ENCODE measurements at places on chromosomes 3 and 15.

DNA sequence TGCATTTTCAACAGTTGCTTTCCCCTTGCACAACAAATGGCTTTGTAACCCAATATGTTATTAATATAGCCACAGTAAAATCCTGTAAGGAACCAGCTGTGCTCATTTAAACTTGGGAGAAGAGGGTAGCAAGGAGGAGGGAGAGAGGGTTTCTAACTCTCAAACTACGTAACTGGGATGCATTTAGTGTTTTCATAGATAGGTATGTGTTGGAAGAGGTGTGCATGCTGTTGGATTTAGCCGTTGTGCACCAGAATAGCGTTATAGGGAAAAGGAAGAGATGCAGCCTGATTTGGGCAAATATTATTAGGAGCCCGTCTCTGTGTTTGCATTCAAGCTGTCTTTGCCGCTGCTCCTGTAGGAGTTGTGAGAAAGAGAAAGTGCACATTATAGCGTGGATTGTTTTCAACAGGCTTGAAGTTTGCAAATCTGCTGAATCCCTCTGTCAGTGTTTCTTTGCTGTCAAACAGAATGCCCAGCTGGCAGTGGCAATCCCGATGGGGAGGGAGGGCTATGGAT is 39.4 kb downstream of the ARPP21 start:
- no peak for DNase-seq

- no peak for DNase-seq
These were observed 21.8 kb downstream of the MYH15 start for GRCh38 chr3:108488631-108489030.

DNA sequence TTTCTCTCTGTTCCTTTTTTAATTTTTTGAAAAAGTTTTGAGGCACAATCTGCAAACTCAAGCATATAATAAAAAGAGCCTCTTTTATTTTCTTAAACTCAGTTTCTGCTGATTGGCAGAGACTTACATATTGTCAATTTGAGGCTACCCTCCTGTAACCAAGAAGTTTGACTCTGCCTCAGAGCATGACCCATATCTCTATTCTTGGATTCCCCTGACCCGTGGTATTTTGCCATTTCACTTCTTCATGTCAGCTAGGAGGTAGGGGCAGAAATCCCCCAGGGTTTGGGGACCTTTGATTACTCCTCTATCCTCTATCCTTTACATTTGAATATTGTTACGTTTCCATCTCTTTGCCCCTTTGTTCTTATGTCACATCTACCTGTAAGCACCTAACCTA is 479.1 kb upstream of the ALCAM start:
- no peak for DNase-seq

- DNase-seq: no peak
These were observed 36.7 kb downstream of the TFDP2 start for GRCh38 chr3:142112601-142113000.

DNA sequence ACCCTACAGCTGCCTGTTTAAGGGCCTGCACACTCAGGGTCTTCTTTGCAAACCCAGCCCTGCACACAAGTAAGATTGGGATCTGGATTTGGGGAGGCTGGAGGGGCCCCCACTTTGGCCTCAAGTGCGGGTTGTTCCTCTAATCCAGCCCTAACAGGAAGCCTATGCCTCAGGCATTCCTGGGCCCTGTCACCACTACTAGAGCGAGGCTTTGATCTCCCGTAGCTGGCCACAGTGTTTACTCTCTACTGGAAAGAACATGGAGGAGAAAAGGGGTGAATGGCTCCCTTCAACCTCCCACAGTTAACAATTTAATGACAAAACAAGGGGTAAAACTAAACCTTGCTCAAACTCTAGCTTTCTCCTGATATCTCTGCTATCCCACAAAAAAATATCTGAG is 48.4 kb downstream of the DZIP1L start:
- DNase-seq: no peak

GRCh38 chr15:40511472-40512133 is 40.8 kb downstream of the CHST14 start:
- DNase-seq: peak; percentile 27

DNA sequence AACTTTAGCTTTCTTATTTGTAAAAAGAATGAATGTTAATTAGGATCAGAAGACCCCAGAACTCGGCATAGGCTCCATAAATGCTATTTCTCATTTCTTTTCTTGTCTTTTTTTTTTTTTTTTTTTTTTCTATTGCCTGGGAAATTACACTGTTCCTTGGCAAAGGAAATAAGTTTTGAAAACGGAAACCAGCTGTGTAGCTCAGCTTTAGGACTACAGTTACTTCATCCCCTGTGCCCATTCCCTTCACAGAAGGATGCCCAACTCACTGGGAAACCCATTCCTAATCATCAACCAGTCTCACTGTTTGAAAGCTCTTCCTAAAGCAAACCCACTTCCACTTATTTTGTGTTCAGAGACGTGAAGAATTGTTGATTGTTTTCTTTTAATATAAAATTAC is 254.0 kb upstream of the IL12A start:
- no peak for DNase-seq

DNA sequence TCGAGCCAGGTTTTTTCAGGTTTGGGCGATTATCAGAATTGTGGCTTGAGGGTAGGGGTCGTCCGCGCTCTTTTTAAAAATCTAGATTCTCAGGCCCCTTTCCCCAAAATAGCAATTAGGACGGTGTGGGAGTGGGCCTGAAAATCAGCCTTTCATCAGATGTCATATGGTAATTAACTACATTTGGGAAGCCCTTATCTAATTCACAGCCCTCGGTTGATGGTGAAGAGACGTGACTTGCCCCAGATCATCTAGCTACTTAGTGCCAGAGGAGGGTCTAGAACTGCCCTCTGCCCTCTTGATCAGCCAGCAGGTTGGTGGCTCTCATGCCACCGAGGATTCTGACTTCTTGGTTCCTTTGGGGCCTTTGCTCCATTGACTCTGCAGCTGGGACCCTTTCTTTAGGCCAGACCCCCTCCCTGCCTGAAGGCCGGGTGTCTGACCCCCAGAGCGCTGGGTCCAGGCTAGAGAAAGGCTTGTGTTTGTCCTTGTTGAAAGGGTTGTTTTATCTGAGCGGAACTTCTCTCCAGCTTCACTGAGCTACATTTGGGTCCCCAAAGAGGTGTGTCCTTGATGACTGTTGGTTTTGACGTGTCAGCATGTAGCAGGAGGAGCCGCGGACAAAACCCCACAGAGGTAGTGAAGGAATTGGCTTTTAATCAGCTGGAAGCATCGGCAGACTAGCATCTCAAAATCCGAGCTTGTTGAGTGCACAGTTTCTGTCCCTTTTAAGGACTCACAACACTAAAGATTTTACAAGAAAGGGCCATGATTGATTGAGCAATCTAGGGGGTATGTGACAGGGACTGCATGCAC is 857 bp downstream of the AEN start:
- peak; percentile 57 for DNase-seq

DNA sequence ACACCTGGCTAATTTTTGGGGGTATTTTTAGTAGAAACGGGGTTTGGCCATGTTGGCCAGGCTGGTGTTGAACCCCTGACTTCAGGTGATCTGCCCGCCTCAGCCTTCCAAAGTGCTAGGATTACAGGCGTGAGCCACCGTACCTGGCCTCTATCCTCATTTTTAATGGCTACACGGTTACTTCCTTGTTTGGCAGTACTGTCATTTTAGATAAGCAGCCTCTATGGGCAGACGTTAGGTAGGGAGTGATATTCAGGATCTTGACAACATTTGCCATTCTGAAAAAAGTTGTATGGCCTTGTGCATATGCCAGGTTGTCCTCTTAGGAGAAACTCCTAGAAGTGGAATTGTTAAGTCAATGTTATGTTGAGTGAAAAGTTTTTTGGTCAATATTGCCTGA is 141.7 kb downstream of the ITPR1 start:
- no peak for DNase-seq

DNA sequence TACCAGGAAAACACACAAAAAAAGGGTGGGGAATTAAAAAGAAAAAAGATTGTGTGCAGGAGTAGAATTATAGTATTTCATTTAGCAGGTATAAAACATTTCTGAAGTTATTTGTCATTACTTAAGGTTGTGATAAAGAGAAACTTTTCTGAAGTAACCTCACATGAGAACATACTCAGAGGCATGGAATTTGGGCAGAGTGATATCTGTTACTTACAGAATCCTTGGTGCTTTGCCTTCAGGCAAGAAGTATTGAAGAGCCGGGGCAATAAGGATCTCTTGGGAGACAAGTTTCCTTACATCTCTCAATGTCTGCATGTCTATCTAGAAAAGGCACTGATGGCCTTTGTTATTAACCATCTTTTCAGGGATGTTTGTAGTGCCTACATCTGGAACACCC is 179.7 kb upstream of the ROBO1 start:
- DNase-seq: no peak

DNA sequence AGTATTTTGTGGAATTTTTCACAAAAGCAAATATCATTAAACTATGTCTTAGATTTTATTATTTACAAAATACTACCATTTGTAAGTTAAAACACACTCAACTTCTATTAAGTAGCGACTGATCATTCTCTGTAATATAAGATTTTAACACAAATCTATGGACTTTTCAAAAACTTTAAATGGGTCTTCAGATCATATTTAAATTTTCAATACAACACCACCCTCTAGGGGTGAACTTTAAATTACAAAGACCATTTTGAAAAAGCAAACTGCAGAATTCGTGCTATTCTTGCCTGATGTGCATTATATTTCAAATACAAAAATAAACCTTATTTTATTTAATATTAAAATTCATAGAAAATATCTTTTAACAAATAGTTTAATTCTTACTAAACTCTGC is 8.2 kb upstream of the VGLL4 start:
- no peak for DNase-seq

DNA sequence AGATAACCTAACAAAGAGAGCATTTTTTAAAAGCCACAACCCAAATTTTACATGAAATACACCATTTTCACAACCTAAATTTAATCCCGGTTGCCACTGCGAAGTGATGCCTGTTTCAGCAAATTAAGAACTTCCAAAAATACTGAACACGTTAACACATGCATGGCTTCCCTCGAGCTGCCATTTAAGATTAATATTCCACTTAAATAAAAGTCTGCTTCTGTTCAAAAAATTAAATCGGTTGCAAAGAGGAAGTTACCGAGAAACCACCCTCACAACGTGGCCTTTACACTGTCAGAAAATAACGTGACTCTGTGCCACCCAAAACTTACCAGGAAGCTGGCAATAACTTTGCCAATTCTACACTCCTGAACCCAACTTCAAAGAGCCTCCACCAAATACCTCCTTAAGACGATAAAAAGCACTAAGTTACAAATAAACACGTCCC is 1.2 kb downstream of the TBL1XR1 start:
- peak; percentile 18 for DNase-seq

GRCh38 chr3:130582457-130583153 is 65.6 kb downstream of the COL6A6 start:
- no peak for DNase-seq

GRCh38 chr3:5220193-5220592 is 32.7 kb downstream of the EDEM1 start:
- no peak for DNase-seq

- DNase-seq: no peak
These were observed 205.0 kb upstream of the STAC start for GRCh38 chr3:36175113-36175812.

DNA sequence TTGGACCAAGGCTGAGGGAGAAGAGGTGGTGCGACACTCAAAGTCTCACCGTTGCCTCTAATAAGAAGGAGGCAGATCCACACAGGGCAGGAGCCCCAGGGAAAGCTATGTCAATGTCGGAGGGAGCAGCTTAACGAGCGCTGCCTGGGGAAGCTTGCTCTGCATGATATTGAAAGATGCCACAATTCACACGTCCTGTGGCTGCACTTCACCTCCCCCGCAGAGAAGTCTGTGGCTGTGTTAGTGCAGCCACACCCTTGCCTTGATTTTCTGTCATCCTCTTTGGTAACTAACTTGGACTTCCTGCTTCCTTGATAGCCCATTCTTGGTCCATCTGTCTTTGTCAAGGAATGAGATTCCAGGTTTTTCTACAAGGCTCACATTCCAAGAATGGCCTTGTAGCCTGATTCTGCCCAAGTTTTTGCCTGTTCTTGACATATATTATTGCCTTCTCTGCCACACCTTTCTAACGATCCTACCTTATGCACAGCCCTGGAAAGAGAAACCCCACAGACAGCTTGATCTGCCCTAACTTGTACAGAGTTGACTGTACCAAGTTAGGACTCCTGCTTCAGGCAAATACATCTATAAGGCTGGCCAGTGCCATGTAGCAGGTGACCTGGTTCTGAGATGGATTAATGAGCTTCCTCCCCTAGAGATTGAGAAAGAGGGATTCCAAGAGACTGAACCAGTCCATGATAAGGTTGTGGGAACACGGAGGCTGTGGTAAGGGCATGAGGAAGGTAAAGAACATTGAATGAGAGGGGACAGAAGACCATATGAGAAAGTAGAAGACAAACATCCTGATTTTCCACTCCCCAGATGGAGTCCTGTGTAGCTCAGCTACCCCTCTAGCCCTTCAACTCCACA is 153.0 kb upstream of the WNT5A start:
- no peak for DNase-seq

DNA sequence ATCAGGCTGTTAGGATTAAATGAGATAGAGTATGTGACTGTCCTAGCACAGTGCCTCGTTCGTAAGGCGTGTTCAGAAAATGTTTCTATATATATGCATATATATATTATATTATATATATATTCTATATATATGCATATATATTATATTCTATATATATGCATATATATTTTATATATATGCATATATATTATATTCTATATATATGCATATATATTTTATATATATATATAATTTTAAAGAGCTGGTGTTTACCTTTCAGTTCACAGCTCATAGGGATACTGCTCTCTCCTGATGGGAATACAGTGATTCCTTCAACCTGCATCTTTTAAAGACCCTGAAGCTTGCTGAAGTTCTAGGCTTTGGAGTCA is 702 bp downstream of the NDUFB4 start:
- DNase-seq: no peak

DNA sequence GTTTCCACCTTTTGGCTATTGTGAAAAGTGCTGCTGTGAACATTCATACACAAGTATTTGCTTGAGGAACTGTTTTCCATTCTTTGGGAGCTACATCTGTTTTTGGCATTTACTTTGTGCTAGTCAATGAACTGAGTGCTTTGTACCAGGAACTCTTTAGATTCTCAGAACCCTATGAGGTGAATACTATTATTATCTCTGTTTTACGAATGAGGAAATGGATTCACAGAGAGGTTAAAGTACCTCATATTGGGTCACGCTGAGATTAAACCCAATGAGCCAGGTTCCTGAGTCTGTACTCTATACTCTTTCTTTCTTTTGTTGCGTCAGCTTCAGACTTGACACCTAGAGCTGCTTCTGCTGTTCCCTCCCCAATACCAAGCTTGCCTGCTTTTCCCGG is 358.1 kb downstream of the CNTN4 start:
- DNase-seq: no peak

DNA sequence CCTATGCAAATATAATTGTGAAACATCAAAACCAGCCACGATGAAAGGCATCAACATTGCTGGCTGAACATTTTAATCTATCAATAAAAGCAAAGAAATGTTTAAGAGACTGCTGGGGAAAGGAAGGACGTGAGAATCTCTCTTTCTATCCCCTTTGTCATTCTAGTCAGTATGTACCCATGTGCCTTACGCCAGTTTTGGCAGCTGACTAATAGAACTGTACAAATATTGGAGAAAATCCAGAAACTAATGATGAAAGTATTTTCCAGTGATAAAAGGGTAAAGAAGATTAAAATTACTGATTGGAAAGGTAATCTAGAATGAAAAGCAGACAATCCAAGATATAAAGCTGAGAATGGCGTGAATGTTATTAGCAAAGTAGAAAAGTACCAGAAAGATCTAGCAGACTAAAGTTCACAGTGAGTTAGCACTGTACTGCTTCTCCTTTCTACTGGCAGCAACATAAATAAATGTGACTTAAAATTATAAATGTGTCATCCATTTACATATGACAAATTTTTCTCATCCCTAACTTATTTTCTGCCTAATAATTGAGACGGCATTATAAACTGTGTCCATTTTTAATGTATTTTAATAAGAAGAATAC is 401.9 kb upstream of the CNTN4 start:
- no peak for DNase-seq
